Aorta (tissue), 5 donors: ENCODE measurements at places on chromosomes 11 and 22. TPM values are rescaled to one million over a fixed set of nuclear protein-coding genes. Genes with fewer than 3 reads are reported as not detected.
A peak's percentile ranks its signal among the peaks of the same experiment; 100 is the strongest.

- DNase-seq: no peak
These were observed 46.7 kb upstream of the BID start for GRCh38 chr22:17820879-17821439.

GRCh38 chr11:35632301-35632700, 14.0 kb downstream of the FJX1 start:
- DNase-seq: no peak

GRCh38 chr22:23061471-23062280, 8.6 kb upstream of the GNAZ start:
- no peak for DNase-seq

DNA sequence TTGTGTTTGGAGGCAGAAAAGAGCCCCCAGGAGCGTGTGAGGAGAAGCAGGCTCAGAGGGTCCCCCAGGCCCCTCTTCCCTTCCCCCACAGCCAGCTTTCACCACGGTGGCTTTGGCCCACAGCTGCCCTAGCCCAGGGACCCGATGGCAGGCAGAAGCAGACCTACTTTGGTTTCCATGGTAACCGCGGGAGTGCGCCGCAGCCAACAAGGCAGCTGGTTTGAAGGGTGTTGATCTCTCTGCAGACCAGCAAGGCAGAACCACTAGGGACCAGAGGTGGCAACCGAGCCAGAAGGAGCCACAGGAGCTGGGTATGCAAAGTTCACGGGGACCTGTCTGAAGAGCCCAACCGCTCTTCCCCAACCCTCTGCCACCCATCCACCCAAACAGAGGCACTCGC, 69.4 kb downstream of the BUD13 start:
- DNase-seq: no peak

- no peak for DNase-seq
These were observed 1726.1 kb upstream of the RAG2 start for GRCh38 chr11:38323961-38324761.

DNA sequence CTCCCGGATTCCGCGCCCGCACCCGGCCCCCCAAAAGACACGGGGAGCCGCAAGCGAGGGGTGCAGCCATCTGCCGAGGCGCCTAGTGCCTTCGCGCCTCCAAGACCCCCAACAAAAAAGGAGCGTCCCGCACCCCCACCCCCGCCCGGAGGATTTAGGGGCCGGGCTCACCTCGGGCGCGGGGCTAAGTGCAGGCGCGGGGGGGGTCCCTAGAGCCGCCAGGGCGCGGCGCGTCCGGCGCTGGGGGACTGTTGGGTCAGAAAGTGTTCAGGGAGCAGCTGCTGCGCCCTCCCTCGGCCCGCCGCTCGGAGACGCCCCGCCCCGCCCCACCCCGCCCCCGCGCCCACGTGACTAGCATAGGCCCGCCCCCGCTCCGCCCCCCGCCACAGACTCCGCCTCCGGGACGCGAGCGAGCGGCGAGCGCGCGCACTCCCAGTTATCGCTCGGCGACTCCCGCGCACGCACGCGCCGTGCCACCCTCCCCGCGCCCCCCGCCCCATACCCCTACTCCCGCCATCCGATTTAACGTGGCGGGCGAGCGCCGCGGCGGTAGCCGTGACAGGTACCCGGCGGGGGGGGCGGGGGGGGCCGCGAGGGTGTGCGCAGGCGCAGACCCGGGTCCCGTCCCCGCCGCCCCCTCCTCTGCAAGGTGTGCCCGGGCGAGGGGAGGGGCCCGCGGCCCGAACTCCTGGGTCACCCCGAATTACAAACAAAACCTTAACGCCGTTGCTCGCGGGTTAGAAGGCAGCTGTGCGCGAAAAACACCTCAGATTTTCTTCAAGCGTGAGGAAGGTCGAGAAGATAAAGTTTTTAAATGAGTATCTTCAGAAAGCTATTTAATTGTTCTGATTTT, 56.2 kb downstream of the KCNJ4 start:
- peak; percentile 91 for DNase-seq

GRCh38 chr22:33129621-33130020, 71.4 kb upstream of the SYN3 start:
- no peak for DNase-seq

The SYT9 gene
- total RNA-seq: 0.26 TPM

DNA sequence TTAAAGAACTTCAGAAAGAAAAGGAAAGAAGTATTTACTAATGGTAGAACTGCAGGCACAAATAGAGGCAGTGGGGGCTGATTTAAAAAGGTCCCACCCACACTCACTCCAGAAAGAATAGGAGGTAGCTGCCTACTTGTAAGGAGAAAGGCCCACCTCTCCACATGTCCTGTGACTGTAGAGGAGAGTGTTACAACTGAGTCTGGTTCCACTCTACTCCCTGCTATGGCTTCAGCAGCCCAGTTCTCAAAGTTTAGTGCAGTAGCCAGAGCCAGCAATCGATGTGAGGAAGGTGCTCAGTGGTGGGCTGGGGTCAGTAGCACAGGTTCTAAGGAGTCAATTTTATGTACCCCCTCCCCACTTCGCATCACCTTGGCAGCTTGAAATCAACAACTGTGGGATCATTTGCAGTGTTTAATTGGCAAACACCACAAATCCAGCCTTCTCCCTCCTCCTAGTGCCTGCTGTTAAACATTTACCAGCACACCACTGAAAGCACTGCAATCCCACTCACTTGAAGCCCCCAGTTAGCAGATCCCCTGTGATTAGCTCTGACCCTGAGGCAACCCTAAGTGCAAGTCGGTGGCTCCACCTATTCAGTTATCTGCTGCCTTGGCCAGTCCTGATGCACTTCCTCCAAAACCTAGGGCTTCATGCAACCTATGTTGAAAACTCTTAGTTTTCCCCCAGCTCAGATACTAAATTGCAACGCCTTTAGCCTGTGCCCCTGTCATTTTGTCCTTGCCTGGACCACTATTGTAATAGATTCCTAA, 146.6 kb downstream of the BBOX1 start:
- DNase-seq: no peak

GRCh38 chr11:95849087-95849825, 59.0 kb downstream of the CEP57 start:
- peak; percentile 59 for DNase-seq

The APOA4 gene
- total RNA-seq: not detected

The POLDIP3 gene
- 49.6 TPM for total RNA-seq

The MS4A15 gene
- total RNA-seq: not detected

GRCh38 chr11:17533778-17534415, 10.3 kb downstream of the USH1C start:
- DNase-seq: peak; percentile 53

The EEF1G gene
- 987 TPM for total RNA-seq

- no peak for DNase-seq
These were observed 5.0 kb downstream of the SIGIRR start for GRCh38 chr11:409600-410483.

DNA sequence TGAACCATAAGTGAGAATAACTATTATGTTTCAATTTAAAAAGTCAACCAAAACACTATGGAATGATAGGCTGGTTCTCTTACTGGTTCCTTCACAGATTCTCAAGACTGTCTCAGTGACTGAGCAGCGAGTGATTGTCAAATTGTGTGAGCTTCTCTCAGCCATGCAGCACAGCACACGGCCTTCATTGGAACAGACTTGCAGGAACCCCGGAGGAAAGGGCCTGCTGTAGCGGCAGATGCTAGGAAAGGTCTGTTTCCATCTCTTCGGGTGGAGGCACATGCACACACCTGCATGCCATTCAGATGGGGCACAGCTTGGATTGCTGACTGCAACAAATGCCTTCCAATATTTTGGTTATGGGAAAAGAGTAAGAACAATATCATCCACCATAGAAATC, 741.8 kb downstream of the OPCML start:
- DNase-seq: no peak

GRCh38 chr11:109677876-109678275, 255.9 kb downstream of the C11orf87 start:
- no peak for DNase-seq

GRCh38 chr11:24514219-24514594, 17.4 kb downstream of the LUZP2 start:
- DNase-seq: no peak

GRCh38 chr11:66124564-66124963, 54.5 kb downstream of the PACS1 start:
- no peak for DNase-seq

- peak; percentile 89 for DNase-seq
These were observed 13.7 kb upstream of the CDKN1C start for GRCh38 chr11:2899080-2899783.

- peak; percentile 64 for DNase-seq
These were observed 7.1 kb upstream of the MYBPC3 start for GRCh38 chr11:47359586-47359985.

GRCh38 chr11:34284811-34285481, 72.9 kb downstream of the ABTB2 start:
- DNase-seq: no peak

DNA sequence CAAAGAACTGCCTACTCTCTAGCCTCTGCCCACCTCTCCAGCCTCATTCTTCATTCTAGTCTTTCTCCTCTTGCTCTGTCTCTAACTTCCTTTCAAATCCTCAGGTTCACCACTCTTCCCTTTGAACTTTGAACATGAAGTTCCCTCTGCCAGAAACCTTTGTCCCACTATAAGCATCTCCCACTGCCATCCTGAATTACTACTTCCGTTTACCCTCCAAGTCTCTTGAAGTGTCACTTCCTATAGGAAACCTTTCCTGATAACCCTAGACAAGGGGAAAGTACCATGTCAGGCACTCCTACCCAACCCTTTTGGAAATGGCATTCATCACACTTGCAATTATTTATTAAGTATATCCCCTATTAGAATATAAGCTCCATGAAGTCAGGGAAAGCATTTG, 3.1 kb downstream of the RAB30 start:
- no peak for DNase-seq

The DNAJC24 gene
- total RNA-seq: 17.1 TPM

The ADM2 gene
- total RNA-seq: 0.26 TPM

GRCh38 chr11:15605094-15605493, 490.4 kb downstream of the INSC start:
- DNase-seq: no peak

The FIBIN gene
- 80.9 TPM for total RNA-seq

GRCh38 chr22:22884888-22885840, 2.5 kb upstream of the IGLL5 start:
- no peak for DNase-seq

The VSIG2 gene
- 3.8 TPM for total RNA-seq

DNA sequence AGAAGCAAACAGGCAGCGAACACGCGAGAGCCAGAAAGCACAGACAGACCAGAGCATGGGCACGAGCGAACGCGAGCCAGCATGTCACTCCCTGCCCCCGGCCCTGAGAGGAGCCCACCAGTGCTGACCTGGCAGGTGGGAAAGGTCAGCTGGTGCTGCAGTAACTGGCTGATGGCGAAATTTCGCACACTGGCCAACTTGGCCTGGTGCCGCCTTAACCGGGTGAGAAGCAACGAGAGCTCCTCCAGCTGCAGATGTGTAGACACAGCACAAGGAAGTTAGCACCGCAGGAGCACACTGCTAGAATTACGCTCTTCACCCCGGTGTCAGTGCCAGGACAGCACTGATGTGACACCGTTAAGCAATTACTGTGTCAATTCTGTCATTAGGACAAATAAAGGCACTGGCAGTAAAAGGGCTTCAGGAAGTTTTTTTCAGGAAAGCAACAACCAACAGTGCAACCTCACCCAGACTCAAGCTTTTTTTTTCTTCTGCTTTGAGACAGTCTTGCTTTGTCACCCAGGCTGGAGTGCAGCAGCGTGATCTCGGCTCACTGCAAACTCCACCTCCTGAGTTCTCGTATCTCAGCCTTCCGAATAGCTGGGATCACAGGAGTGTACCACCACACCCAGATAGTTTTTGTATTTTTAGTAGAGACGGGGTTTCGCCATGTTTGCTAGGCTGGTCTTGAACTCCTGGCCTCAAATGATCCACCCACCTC, 76.8 kb downstream of the C11orf58 start:
- peak; percentile 88 for DNase-seq

The OR10D3 gene
- not detected for total RNA-seq

DNA sequence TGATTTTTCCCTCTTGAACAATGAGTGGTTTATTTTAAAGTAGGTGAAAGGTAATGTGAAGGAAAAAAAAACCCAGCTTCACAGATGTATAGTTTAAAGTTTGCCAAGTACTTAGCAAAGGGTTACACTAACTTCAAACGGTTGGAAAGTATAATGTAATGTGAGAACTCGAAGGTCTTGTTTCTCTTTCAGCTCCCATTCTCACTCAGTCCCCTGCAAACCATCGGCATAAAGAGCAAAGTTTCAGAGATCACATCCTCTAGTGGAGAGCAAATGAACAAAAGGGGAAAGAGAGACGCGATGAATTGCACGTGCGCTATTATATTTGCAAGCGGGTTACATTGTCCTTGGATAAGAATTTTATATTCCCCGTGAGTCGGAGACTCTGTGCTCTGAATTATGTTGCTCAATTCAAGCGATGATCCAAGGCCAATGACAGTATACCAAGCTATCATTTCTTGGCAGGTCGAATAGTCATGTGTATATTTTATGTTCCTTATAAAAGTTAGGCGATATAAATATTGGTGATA, 37.6 kb upstream of the BIRC3 start:
- DNase-seq: no peak

The SMIM38 gene
- 1.6 TPM for total RNA-seq

The OR10A4 gene
- total RNA-seq: not detected

GRCh38 chr11:26762089-26762488, 40.2 kb upstream of the SLC5A12 start:
- DNase-seq: no peak

- peak; percentile 57 for DNase-seq
These were observed 11.9 kb upstream of the TCF20 start for GRCh38 chr22:42282252-42282942.

GRCh38 chr22:47218671-47219070, 456.2 kb downstream of the TBC1D22A start:
- no peak for DNase-seq

- DNase-seq: no peak
These were observed 13.6 kb downstream of the DGKZ start for GRCh38 chr11:46360878-46361277.

DNA sequence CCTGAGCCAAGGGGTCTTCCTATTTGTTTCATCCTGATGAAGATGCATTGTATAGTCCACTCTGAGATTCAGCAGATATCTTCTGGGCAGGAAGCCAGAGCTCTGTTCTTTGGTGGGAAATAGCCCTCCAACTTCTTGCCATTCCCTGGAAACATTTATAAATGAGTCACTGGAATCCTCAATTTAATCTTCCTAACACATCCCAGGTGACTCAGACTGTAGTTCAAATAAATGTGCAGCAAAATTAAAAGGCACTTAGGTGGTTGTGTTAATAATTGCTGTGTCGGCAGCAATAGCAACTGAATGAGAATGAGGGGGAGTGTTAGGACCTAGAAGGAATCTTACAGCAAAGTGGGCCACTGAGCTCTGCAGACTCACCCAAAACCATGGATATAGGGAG, 108.6 kb downstream of the INSC start:
- DNase-seq: no peak

The NFRKB gene
- total RNA-seq: 19.2 TPM

DNA sequence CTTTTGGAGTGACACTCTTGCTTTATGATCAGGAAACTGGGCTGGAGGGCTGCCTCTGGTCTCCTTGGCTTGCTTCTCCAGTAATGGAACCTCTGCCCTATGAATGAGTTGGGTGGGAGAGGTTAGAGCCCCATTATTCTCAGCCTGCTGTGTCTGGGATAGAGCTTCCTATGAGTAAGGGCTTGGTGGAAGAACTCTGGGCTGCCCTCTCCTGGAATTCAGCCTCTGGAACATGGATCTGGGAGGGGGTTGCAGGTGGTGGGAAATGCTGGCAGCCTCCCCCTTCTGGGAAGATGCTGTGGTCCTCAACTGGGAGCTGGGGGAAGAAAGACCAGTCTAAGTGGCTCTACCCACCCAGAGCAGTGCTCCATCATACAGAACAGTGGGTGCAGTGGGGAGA, 81.8 kb upstream of the SYN3 start:
- DNase-seq: no peak

The BTBD18 gene
- not detected for total RNA-seq

- no peak for DNase-seq
These were observed 130.1 kb downstream of the TRPC6 start for GRCh38 chr11:101453682-101454081.

- peak; percentile 91 for DNase-seq
These were observed 11.8 kb downstream of the LTBP3 start for GRCh38 chr11:65546217-65546958.
